ENCODE measurements at places on chromosomes 13 and 19.

DNA sequence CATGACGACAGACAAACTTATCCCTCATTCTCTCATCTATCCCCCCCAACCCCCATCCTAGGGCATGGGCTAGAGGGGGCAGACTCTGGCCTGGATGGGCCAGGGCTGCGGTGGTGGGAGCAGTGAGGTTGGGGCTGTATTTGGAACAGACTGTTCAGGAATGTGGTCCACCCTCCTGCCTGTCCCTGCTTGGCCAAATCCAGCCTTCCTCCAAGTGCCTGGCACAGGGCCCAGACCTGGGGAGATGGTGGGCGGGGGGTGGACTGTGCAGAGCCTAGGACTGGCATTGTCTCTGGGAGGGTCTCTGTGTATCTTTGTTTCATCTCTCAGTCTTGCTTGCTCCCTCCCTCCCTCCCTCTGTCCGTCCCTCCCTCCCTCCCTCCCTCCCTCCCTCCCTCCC lies 14.2 kb downstream of the EGLN2 start:
- no peak for DNase-seq

DNA sequence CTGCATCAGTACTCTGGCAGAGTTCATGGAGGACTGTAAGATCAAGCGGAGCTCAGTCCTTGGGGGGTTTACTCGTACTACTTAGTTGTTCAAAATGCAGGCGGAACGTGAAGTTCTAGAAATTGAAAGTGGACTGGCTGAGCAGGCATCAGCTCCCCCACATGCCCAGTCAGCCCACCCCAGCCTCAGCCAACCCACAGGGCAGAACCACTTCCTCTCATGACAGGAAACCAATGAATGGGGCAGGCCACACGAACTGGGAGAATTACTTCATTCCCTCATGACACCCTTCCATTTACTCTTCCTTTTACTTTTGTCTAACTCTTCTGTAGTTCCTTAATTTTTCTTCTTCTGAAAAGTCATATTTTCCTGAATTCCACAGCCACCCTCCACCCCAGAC lies 71.9 kb downstream of the FLT1 start:
- DNase-seq: no peak

DNA sequence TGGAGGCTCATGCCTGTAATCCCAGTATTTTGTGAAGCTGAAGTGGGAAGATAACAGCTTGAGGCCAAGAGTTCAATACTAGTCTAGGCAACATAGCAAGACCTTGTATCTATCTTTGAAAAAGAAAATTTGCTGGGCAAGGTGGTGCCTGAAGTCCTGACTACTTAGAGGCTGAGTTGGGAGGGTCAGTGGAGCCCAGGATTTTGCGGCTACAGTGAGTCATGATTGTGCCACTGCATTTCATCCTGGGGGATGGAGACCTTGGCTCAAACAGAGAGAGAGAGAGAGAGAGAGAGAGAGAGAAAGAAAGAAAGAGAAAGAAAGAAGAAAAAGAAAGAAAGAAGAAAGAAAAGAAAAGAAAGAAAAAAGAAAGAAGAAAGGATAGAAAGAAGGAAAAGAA lies 1872.3 kb upstream of the PCDH20 start:
- DNase-seq: peak; percentile 4

DNA sequence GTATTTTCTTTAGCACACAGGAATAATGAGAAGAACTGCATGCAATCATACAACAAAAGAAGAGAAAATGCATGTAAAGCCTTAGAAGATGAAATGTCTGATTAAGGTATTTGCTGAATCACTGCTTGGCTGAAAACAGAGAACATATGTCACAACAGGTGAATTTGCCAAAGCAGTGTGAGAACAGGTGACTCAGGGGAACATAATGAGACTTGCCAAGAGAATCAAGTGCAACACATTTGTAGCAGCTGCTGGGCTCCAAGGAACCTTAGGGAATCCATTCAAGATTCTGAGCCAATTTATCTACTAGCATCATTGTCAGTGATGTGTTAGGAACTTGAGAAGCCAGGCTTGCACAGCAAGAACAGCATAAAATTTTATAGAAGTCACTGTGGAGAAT lies 273.1 kb downstream of the PCDH20 start:
- DNase-seq: no peak
